GM12891 (cell line): ENCODE measurements at places on chromosomes 3 and 15.

DNA sequence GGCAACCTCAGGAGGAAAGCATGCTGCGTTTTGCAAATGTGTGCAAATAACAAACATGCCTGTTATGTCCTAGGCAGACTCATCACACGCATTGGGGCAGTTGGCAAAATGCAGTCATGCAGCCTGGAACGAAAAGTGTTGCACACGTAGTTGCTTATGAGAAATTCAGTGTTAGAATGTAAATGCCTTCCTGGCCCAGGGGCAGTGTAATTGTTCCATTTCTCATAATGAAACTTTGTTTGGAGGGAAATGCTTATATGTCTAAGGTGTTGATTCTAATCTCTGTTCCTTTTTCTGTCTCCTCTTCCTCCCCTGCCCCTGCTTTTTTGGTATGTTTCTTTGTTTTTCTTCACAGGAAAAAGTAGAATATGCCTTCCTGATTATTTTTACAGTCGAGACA lies 156.0 kb downstream of the CACNA1D start:
- peak; percentile 38 for DNase-seq

- DNase-seq, result no peak
Measured at GRCh38 chr15:36878684-36879262, 221.6 kb downstream of the MEIS2 start.

DNA sequence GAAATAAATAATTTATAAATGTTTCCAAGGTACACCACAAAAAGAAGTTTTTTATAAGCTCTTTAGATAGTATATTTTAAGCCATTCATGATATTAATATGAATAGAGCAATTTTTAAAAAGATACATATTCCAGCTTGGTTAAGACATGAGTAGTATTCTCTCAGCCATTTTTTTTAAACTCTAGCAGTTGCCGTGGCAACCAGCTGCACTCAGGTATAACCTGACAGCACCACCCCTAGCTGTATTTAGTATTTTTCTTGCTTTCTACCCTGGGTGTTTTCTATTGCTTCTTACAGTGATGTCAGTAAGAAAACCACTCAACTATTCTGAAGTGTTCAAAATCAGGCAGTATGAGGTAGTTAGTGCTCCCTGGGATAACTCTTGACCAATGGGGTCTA lies 496.3 kb upstream of the CNTN3 start:
- DNase-seq, result no peak

DNA sequence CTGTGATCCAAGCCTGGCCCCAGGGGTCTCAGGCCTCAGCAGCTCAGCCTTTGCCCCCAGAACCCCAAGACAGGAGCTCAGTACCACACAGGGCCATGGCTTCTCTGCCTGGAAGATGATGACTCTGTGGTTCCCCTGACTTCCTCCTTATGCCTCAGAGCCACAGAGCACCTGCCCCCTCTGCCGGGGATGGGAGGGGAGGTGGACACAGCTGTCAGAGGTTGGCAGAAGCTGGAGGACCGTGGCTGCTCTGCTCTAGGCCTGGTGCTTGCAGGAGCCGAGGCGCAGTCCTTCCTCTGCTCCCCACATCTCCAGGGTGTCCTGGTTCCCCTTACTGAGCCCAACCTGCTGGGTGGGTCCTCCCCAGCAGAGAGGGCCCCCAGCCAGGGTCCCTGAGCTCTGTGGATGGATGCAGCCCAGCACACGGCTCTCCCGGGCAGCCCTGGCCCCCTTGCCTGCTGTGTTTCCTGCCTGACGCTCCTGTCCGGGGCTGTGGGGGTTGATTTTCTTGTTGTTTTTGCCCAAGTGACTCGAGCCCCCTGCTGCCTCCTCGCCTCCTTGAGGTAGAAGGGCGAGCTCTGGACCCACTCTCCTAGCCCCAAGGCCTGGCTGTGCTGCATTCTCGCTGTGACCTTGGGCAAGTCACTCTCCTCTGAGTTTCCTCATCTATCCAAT lies 36.6 kb downstream of the PSTPIP1 start:
- DNase-seq, result peak; percentile 61

DNA sequence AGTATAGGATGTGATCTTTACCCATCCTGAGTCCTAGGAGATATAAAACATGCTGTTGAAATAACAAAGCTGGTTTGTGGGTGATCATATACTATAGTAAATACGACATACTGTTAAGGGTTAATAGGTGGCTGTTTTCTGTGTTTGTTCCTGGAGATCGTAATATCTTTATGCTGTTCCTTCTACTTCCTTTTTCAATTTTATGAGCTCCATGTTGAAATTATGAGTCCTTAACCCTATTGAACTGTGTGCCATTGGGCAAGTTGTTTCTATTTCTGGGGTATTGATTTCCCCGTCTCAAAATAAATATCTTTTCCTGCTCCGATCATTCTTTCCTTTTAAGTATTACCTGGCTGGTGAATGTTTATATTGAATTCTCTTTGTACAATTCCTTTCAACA lies 115.1 kb downstream of the LPP start:
- DNase-seq, result no peak

GRCh38 chr15:53834214-53834613 lies 74.8 kb upstream of the WDR72 start:
- DNase-seq, result no peak

DNA sequence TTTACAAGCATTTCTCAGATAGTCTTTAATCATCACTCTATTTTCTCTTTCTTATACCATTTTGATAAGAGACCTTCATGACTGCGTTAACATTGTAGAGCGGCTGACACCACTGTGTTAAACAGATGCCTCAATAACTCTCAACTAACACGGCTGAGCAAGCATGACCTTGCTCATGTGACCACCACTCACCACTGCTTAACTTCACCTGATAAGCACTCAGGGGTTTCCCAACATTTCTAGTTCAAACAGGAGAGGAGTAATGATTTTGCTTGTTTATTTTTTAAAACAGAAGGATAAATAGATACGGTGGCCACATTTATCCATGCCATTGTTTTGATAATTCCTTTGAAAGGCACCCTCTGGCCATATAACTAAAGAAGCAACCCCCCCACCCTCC lies 37.7 kb upstream of the TMEM45A start:
- no peak for DNase-seq

DNA sequence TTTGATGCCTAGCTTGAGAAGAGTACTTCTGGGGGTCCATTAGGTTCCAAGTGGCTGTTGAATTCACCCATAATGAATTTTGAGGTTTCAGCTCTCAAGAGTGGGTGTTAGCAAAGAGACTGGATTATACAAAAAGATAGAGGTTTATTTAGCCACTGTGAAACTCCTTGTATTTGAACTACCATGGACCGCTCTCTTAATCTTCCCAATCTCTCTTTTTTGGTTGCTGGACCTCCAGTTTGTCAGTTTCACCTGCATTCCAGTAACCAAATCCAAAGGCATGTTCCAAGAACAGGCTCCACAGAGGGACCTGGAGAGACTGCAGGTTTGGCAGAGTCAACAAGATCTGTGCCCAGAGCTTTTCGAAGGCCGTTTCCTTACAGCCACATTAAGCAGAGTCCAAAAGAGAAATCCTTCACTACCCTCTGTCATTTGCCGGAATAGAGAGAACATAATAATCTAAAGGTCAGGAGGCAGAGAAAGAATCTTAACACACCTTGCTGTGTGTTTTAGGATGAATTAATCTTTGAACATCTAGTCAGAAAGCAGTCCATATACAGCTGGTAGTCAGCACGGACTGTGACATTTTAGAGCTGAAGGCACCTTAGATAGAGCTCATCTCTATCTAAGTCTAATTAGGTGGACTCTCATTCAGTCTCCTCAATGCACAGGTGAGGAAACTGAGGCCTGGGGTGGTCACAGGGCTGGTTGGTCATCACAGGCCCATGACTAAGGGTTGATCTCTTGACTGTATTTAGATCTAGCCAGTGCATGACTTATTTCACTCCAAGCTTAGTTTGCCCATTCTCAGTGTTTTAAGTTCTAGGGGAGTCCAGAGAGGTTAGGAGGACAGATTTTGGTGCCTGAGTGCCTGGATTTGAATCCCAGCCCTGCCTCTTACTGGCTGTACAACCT lies 1.3 kb downstream of the ABHD2 start:
- DNase-seq, result no peak

GRCh38 chr3:126355777-126356372 lies 1.3 kb downstream of the KLF15 start:
- DNase-seq, result peak; percentile 45

- DNase-seq, result no peak
Measured at GRCh38 chr15:63181648-63182047, 7.8 kb upstream of the RAB8B start.

- DNase-seq, result no peak
Measured at GRCh38 chr3:54056521-54056920, 65.8 kb upstream of the CACNA2D3 start.

DNA sequence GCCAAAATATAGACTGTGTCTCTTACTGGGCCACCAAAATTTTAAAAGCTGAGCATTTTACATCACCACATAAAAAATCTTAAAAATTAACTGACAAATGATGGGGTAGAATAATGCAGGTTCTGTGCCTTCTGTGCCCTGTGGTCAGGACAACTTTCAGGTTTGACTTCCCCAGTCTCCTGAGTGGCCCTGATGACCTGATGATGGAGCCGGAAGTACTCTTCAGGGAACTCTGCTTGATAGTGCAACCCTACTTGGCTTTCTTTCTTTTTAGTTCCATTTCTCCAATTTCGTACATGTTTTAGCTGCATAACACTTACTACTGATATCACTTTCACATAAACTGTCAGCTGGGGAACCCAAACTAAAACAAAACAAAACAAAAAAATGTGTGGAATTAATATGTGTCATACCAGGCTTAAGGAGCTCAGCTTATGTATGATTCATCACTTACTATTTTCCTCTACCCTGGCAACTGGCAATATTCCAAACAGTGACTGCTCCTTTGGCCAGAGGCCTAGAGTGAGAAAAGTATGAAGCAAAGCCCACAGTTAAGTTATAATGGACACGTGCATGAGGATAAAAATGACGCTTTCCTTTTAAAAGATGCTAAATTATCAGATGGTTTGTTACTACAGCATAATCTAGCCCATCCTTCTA lies 194.3 kb downstream of the BCHE start:
- DNase-seq, result no peak

DNA sequence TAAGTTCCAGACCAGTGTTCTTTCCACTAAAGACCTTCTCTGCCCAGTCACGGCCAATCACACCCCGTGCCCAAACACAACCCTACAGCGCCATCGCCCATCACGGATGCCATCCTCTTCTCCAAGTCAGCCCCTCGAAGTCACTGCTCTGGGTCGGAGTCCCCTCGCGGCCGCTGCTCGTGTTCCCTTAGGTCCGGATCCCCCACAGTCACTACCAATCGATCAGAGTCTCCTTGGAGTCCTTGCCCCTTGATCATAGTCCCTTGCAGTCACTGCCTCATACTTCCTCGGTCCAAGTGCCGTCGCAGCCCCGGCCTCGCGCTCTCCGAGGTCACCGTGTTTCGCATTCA lies 461 bp downstream of the PCYT1A start:
- DNase-seq, result no peak

- DNase-seq, result no peak
Measured at GRCh38 chr15:85976986-85977385, 102.7 kb upstream of the AGBL1 start.
